NCI-H187 treated with DMSO at 0.1 percent for 48 hours (cell line): ENCODE measurements at places on chromosomes 11 and 22.

DNA sequence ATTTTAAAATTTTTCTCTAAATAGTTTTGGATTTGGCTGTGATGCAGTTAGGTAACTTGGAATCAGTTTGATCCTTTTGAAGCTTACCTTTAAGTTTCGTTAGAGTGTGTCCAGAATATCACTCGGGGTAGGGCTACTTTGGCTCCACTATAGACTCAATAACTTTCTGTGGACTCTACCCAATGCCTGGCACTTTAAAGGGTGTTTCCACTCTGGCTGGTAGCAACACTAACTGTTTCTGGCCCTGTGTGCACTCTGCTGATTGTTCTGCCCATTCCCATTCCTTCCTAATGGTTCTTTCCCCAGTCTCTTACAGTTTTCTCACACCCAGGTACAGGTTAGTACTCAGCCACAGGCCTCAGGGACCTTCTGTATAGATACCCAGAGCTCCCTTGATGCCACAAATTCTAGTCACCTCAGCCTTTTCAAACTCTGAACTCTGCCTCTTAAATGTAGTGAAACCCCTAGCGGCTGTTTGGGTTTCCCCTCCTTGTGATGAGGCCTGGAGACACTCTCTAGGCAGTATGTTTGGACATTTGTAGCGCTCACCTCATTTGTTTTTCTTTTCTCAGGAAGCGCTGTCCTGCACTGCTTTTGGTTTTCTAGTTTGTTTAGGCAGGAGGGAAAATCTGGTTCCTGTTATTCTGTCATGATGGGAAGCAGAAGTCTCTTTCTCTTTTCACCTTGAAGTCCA lies 16.8 kb downstream of the CUL5 start:
- DNase-seq: no peak

DNA sequence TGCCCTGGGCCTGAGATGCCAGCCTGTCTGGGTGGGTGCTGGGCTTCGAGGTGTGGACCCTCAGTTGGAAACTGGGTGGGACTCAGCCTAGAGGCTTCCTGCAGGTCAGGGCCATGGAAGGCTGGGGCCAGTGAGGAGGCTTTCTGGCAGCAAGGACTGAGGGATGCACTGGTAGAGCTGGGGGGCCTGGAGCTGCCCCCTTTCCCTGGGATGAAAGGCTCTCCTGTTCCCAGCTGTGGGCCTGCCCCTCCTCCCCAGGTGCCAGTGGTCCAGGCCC lies 2.5 kb downstream of the SEPTIN5 start:
- DNase-seq: no peak

GRCh38 chr11:48020092-48020755 lies 39.9 kb downstream of the PTPRJ start:
- no peak for DNase-seq

DNA sequence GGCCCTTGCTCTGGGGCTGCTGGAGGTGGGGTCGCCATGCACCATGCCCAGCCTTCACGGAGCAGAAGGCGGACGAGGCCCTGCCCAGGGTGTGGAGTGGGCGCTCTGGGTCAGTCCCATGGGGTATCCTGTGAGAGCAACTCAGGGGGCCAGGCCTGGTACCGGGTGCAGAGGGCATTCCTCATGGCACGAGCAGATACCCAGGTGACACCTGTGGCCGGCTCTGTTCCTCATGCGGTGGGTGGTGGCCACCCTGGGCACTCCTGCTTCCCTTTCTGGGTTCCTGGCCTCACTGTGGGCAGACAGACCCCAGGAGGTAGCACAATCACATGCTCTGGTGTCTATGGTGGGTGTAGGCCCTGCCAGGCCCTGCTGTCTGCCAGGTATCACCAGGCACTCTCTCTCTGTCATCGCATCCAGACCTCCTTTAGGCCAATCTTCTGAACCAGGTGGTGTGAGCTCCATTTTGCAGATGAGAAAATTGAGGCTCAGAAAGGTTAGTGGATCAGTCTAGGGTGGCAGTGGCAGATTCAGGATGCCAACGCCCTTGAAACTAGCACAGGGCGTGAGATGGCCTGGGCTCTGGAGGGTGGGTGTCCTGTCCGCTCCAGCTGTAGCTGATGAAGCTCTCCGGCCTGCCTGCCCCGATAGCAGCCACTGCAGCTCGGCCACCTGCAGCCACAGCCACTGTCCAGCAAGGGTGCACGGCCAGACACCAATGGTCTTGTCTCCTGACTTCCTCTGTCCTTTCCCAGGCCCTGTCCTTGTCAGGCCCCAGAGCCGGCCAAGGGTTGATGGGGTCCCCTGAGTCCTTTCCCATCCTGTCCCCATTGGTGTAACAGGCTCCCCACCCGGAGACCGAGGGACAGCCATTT lies 15.1 kb downstream of the DGKZ start:
- no peak for DNase-seq

DNA sequence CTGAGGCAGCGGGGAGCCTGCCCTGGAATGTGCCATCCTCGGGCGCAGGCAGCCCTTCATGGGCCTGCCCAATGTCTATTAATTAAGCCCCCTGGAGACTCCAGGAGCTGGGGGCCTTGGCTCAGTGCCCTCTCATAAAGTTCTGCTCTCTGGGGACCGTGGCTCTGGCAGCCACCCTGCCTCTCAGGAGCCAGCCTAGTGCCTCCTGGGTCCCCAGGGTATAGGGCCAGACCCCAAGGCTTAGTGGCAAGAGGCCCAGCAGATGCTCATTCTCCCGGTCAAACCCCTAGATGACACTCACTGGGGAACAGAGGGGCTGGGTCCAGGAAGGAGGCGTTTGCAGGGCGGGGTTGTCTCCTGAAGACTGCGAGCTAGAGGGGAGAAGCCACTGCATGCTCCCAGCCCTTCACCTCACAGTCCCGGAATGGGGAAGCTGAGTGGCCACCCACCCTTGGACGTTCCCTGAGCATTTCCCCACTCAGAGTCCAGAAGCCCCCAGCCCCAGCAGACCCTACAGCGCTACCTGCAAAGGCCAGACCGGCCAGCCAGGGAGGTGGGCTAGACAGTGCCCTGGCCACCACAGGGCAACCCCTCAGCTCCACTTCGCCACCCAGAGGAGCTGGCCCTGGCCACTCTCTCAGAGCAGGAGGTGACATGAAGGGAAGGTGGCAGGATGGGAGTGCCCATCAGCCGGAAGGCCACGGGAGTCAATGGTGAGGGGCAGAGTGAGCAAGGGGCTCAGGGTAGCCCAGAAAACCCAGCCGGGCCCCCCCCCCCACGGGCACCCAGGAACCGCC lies 83.0 kb downstream of the CDKN1C start:
- DNase-seq: no peak

GRCh38 chr11:3879967-3880542 lies 24.6 kb downstream of the STIM1 start:
- no peak for DNase-seq

GRCh38 chr11:124070915-124071622 lies 29.9 kb upstream of the OR10G7 start:
- no peak for DNase-seq

DNA sequence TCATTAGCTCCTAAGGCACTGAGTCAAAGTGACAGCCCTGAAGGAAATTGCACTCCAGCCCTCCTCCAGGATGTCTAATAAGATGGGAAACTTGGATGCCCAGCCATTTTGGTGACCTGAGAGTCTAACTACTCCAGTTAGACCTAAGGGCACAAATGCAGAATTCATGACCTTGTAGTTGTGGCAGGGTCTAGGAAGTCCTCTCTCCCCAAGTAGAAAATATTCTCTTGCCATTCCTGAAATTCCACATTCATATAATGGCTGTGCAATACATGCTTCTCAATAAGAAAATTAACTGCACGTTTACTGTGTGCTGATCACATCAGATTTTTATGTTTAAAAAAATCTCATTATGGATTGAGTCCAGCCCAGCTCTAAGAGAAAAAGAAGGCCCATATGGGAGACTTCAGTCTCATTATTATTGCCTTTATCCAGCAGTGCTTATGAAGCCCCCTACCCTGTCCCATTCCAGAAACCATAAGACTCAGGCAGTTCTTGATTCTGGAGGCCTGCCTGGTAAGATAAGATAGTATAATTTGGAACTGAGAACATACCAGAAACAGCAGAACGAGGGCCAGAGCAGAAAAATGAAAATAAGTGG lies 133.7 kb upstream of the LDLRAD3 start:
- DNase-seq: no peak

- no peak for DNase-seq
These were observed 35.2 kb downstream of the SGSM1 start for GRCh38 chr22:24841261-24841660.

GRCh38 chr11:34490304-34490703 lies 23.3 kb downstream of the ELF5 start:
- no peak for DNase-seq

DNA sequence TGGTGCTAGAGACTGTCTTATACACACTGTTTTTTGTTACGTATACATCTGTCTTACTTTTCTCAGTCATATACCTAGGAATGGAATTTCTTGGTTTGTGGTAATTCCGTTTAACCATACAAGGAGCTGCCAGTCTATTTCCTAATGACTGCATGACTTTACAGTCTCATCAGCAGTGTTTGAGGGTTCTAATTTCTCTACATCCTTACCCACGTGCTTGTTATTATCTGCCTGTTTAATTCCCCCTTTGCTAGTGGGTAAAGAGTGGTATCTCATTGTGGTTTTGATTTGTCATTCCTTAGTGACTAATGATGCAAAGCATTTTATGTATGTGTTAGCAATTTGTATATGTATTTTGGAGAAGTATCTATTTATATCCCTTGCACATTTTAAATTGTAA lies 1008.0 kb downstream of the FAM181B start:
- no peak for DNase-seq

DNA sequence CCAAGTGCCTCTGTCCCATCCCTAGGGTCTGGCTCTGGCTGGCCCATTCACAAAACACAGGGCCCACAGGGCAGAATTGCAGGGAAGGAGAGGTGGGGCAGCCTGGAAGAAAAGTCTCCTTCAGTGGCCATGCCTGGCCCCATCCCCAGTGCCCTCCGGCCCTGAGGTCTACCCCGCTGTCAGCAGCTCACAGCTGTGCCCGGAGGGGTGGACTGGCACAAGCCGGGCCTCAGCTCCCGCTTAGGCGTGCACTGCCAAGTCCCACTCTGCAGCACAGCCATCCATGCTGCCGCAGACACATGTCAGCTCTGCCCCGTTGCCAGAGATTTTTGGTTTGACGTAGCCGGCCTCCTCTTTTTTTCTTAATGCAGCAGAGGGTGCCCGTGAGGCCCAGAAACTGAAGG lies 3.9 kb upstream of the SCN2B start:
- DNase-seq: no peak

DNA sequence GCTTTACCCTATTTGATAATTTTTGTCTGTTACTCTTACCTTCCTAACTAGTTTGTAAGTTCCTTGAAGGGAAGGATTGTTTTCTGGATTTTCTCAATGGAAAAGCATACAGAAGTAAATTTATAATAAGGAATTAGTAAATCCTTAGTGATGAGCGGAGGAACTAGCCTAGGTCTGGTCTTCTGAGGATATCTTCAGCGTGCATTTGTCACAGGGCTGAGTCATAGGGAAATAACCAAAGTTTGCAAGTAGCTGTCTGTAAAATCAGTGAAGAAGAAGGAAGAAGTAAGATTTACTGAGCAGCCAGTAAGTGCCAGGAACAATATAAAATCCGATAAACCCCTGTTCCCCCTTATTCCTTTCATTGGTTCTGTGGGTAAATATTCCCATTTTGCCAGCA lies 162.7 kb upstream of the SORL1-AS1 start:
- DNase-seq: no peak

DNA sequence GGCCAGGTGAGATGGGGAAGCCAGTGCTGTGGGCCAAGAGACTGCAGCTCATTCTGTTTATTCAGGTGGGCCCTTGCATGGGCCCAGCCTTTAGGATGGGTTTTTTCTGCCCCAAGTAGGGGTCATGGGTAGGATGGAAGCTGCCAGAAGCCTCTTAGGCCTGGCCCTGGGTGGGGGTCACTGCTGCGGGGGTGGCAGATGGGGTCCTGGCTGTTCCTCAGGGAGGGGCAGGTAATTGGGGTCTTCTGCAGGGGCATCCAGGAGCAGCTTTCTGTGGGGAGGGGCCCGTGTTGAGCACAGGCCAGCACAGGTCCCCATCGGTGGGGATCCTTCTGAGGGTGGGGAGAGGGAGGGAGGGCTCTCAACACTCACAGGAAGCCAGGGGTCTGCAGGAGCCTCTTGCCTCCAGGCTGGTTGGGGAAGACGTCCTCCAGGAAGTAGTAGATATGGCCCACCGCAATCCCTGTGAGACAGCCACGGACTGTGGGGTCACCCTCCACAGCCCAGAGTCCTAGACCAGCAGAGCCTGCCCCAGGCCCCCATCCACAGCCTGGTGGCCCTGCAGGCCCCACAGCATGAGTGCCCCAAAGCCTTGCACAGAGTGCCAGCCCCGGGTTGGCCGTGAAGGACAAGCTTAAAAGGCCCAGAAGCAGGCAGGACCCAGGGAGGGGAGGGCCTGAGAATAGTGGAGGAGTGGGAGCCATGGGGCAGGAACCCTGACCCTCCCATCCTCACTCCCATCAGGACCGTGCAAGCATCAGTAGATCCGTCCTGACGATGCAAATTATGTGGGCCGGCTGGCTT lies 1.9 kb downstream of the DERL3 start:
- no peak for DNase-seq

DNA sequence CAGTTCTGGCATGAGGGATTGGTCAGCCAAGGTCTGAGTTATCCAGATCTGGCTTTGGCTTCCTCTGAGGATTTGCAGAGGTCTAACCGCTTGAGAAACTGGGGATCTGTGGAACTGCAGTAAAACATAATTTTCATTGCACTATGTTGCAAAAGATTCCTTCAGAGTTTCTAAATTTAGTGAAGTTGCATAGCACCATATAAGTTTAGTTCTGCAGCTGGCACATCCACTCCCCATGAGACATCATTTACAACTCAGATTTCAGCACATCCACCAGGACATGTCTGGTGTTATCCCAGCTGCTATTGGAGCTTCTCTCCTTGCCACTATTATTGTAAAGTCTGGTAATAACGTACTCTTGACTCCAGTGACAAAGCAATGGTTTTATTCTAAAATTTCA lies 181.5 kb downstream of the CWF19L2 start:
- DNase-seq: no peak

DNA sequence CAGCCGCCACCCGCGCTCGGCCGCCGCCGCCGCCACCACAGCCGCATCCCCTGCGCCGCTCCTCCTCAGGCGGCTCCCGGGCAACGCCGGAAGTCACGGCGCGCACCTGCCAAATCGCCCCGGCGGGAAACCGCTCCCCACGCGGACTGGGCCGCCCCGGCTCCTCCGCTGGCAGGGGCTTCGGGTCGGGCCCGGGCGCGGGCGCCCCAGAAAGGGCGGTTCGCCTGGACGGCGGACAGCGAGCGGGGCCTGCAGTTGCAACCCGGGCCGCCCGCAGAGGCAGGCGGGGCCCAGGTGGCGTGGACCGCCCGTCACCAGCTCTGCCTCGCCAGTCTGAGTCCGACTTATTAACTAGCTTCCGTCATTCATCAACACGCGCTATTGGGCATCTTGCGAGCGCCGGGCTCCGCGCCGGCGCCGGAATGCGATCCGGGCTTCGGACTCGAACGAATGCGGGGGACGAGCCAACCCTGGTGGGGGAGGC lies at the start of gene HIRA:
Gene HIRA (minus strand): TSS at position 85 of the 484 bp plus-strand sequence. CDS start 257 bp downstream, outside the sequence.
- DNase-seq: no peak

DNA sequence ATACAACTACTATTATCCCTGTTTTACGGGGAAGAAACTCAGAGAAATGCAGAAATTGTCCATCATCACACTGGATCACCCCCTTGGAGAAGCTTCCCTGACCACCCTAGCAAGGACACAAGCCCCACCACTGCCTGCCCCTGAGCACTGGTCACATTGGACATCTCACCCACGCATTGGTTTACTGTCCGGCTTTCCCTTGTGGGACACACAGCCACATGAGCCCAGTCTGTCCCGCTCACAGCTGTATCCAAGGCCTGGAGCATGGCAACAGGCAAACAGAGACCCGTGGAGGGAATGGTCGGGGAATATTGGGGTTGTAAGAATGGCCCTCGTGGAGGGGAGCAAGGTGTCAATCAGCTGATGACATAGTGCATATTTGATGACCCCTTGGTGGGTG lies 42.7 kb upstream of the FGF3 start:
- no peak for DNase-seq

GRCh38 chr11:109747839-109748238 lies 325.8 kb downstream of the C11orf87 start:
- no peak for DNase-seq
